Left ventricle myocardium superior (tissue), 1 donor: ENCODE measurements at places on chromosomes 12 and 14. TPM values are rescaled to one million over a fixed set of nuclear protein-coding genes. Genes with fewer than 3 reads are reported as not detected.

DNA sequence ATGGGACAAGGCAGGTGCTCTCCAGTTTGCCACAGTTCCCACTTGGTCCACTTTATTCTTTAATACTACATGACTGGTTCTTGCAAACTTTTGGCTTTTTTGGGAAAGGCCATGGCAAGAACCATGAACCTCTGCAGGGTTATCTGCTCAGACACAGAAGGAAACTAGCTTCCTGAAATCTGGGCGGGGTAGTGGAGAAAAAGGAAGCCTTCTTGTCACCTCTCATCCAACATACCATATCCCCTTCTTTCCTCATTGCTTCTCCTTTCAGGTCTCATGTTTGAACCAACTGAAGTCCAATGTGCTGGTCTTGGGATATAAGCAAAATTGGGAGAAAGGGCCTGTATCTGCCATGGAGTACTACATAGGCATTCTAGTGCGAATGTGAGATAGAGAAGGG, 5.5 kb upstream of the KLHL33 start:
- DNase-seq = no peak

- DNase-seq = no peak
Observed at GRCh38 chr14:103943673-103944072, 1.3 kb upstream of the RD3L start.

DNA sequence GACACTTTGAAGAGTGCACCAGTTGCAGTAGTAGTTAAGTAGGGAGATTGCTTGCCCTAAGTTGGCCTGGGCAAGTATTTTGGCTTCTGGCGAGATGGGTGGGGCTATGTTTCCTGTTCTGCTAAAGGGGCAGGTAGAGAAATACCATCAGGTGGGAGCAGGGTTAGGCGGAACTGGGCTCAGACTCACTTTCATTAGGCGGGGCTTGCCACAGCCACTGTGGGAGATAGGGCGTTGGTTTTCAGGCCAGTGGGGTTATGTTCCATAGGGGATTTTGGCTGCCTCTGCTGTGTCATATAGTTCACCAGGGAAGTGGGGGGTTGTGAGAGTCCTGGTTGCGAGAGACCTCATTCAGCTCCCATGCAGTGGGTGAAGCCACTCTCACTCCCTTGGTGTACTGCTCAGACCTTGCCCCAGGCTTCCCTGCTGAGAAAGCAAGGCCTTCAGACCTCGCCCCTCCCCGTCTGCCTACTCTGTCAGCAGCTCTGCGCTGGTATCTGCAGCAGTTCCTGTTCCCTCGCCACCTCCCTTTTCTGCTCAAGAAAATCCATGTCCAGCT, 43.3 kb downstream of the AEBP2 start:
- DNase-seq = peak; percentile 53

DNA sequence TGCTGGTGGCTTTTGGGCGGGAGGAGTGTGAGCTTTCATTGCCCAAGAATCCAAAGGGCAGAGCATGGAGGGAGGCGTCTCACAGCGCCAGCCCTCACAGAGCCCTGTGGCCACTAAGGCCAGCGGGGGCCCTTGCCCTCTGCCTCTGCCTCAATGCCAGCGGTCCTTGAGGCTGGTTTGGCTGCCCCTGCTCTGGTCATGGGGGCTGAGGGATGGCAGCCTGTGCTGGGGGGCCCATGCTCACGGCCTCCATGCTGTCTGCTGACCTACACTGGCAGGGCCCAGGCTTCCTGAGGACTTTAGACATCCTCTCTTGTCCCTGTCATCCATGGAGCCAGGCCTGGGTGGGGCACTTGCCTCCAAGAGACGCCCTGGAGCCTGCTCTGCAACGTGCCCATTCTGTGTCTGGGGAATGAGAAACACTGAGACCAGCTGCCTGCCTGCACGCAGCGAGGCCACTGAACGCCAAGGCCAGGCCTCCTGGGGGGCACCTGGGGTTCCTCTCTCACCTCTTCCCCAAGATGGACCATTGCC, 143.4 kb downstream of the KIF26A start:
- DNase-seq = peak; percentile 17

DNA sequence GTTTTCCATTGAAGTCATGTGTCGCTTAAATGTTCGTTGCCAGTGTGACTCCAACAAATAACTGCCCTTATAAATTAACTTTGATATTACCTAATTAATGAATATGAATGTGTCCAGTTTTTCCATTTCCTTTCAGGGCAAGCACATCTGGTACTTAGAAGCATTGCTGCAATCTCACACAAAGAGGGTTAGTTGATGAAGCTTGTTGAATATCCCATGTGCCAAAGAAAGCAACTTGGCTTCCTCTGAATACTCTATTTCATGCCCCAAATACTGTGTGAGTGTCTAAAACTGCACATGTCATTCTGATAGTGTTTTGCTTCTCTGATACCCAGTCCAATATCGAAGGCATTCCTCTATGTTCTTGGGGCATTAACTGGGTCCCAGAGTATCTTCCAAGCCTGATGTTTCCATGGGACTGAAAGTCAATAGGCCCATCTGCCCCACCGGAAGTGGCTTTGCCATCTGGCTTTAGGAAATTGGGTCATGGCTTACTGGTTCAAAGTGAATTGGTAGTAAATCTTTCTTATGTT, 75.8 kb upstream of the CNTN1 start:
- DNase-seq = no peak

DNA sequence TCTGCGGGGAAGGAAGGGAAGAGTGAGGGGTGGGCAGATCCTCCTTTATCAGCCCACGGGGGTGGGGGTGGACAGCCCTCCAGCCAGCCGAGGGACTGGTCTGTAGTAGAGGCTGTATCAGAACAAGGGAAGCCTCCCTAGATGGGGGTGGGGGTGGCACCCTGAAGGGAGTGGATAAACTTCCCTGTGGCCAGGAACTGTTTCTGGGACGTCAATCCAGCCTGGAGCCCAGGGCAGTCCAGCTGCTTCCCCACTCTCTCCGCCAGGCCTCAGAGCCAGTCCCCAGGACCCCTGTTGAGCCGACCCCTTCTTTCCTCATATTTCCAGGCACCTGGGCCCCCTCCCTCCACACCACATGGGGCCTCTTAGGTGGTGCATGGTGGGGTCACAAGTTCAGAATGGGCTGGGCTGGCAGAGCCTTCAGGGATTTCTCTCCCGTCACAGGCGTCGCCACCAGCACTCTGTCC, 6.7 kb downstream of the PLD4 start:
- DNase-seq = no peak

Gene NPFF
- not detected for total RNA-seq
